Esophagus mucosa (tissue), 1 donor: ENCODE measurements at places on chromosomes 5 and 9. TPM values are rescaled to one million over a fixed set of nuclear protein-coding genes. Genes with fewer than 3 reads are reported as not detected.
A peak's percentile ranks its signal among the peaks of the same experiment; 100 is the strongest.

Gene SLIT3
- total RNA-seq: 3.5 TPM

Gene SMIM33
- not detected for total RNA-seq

Gene KCNV2
- total RNA-seq: not detected

Gene PRRX2
- total RNA-seq: 1.5 TPM

Gene EMB
- total RNA-seq: 5.7 TPM

- ATAC-seq: no peak
Measured at GRCh38 chr5:179852993-179853547, 5.5 kb downstream of the MRNIP start.

DNA sequence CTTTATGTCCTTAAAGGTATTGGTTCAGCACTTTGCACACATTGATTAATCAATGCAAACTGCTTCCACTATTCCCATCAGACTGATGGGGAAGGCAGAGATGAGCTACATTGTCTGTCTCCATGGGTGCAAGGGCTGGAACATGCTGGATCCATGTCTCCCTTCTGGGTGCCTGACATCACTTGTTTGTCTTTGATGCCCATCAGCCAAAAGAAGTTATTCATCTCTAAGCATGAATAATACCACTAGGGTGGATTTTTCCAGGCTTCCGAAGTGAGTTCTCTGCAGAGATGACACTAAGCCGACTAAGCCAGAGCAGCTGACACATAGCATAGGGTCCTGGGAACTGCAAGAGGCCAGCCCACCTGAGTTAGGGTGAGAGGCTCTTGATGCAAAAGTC, 8.7 kb downstream of the FGF1 start:
- ATAC-seq: no peak

GRCh38 chr5:140356853-140357725, 2.9 kb upstream of the SLC4A9 start:
- ATAC-seq: peak; percentile 5

- ATAC-seq: peak; percentile 23
Measured at GRCh38 chr5:154002093-154002492, 36.6 kb downstream of the FAM114A2 start.

- ATAC-seq: no peak
Measured at GRCh38 chr9:133589454-133590227, 19.5 kb downstream of the FAM163B start.

DNA sequence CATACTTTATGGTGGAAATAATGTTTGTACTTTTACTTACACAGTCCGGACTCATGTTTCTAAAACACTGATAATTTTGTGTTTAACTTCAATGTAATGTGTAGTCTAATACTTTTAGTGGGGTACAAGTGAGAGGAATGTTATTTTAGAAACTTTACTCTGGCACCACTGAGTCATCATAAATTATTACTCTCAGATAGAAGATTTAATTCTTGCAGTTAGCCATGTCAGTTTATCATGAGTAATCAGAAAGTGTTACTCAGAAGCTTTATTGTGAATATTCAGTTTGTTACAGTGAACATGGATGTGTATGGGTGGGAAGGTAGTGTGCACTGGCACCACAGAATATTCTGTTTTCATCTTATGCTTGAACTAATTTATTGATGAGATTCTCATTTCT, 20.0 kb downstream of the OGN start:
- ATAC-seq: peak; percentile 53
